ENCODE measurements at places on chromosomes 7 and 10. TPM values are rescaled to one million over a fixed set of nuclear protein-coding genes. Genes with fewer than 3 reads are reported as not detected.

The CTBP2 gene
- total RNA-seq: 94.5 TPM

DNA sequence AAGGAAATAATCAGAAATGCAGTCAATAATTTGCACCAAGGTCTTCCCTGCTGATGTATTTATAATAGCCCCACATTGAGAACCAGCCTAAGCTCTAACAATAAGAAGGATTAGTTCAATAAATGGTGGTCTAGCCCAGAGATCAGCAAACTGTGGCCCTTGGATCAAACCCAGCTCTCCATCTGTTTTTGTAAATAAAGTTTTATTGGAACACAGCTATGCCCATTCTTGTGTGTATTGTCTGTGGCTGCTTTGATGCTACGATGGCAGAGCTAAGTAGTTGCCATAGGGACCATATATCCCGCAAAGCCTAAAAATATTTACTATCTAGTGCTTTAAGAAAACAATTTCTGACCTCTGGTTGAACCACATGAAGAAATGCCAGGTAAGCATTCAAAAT is 154.9 kb downstream of the EMX2 start:
- DNase-seq: no peak

The SPAM1 gene
- total RNA-seq: not detected

- DNase-seq: no peak
Measured at GRCh38 chr7:50206453-50207250, 97.9 kb upstream of the IKZF1 start.

GRCh38 chr10:6024334-6024682 is 37.9 kb downstream of the IL2RA start:
- DNase-seq: no peak

The SFMBT2 gene
- 20.3 TPM for total RNA-seq

GRCh38 chr10:117535298-117536071 is 7.1 kb upstream of the EMX2 start:
- DNase-seq: no peak

GRCh38 chr10:71981015-71981875 is 17.1 kb downstream of the CHST3 start:
- no peak for DNase-seq

The PPP1R9A gene
- 39.5 TPM for total RNA-seq

GRCh38 chr10:84329196-84329611 is 815 bp downstream of the CCSER2 start:
- DNase-seq: no peak

DNA sequence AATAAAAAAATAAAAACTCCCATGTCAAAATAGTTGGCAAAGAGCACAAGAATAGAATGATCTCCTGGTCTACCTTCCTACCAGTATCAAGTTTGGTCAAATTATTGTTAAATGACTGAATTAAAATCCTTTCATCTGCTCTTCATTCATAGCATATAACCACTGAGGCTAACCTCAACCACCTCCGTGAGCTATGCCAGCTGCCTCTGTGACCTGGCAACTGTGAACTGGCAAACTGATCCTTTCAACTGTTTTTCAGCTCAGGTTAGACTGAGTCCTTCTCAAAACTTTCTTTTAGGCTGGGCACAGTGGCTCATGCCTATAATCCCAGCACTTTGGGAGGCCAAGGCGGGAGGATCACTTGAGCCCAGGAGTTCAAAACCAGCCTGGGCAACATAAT is 36.1 kb downstream of the NUDCD3 start:
- DNase-seq: no peak

The TCF7L2 gene
- total RNA-seq: 52.5 TPM

- no peak for DNase-seq
Measured at GRCh38 chr7:117476557-117477215, 3.1 kb upstream of the CFTR start.

DNA sequence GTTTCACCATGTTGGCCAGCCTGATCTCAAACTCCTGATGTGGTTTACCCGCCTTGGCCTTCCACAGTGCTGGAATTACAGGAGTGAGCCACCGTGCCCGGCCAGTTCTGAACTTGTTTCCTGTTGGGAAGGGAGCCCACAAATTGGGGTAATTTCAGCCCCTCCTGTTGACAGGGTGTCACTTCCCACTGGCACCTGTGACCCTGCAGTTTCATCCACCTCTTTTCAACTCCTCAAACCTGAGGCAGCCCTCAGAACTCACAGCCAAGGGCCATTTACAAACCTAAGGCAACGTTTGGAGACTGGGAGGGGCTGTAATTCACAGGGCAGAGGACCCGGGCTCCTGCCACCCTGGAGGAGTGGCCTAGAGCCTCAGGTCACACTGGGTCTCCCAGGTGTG is 22.2 kb upstream of the CHST12 start:
- no peak for DNase-seq

- no peak for DNase-seq
Measured at GRCh38 chr7:102417105-102417504, 16.3 kb upstream of the ORAI2 start.

DNA sequence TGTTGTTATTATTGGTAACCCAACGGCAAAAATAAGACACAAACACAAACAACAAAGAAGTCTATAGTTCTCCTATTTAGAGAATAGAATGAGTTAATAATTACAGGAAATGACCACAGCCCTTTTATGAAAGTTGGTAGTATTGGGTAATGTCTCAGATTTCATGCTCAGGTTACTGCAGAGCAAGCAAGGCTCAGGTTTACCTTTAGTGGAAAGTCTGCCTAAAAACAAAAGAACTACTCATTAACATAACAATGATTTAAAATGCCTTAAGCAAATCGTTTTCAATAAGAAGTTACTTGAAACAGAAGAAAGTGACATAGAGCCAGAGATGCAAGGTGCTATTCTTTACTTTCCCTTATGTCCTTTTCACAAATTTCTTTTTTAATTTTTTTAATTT is 441.2 kb downstream of the PLXDC2 start:
- DNase-seq: no peak

DNA sequence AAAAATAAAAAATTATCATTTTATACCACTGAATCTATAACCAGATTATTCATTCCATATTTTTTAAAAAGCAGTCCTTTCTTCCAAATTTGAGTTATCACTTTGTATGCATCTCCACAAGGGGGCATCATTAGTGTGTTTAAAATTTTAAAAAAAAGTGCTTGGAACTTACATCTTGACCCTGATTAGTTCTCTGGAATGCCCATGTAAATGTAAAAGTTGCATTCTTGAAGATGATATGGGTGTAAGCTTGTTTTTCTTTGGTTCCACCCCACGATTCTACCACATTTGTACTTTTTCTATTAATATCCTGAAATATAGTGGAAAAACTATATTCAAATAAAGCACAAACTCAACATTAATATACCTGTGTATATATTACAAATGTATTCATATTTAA is 144.9 kb downstream of the ELAPOR2 start:
- no peak for DNase-seq

The BPGM gene
- total RNA-seq: 25.5 TPM

GRCh38 chr7:136687693-136688322 is 180.6 kb upstream of the CHRM2 start:
- no peak for DNase-seq

The TRAPPC14 gene
- 35.5 TPM for total RNA-seq

The NEUROG3 gene
- not detected for total RNA-seq

DNA sequence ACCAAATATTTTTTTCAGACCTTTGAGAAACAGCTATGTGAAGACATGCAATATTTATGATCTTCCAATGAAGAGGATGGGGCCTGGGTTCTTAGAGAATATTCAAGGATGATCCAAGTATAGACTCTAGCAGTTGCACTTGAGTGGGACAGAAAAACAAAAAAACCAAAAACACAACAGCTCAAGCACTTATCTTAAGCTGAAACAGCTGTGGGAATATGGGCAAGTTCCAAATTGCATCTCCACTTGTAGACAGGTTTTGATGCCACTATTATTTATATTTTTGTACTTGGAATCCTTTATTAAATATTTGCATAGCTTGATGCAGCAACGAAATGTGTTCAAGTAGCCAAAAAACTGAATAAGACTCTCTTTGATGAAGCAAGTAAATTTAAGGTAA is 2.2 kb upstream of the PDK4 start:
- no peak for DNase-seq

DNA sequence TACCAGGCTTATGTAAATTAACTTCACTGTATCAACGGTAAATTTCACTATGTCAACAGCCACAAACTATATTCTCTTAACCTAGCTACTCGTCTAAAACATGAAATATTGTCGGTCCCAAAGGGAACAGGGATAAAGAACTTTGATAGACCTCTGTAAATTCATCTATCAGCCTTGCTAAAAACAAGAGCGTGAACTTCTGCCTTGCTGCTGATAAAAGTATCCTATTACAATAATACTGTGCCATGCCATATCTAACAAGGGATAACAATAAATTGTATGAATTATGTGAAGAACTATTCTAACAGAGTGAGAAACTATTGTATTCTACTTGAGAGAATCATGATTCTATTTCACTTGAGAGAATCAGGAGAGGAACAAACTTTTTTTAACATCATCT is 117.2 kb downstream of the CNOT4 start:
- DNase-seq: no peak

The CALML3 gene
- not detected for total RNA-seq

The MINDY3 gene
- 43.2 TPM for total RNA-seq

GRCh38 chr7:151389768-151390597 is 19.9 kb downstream of the WDR86 start:
- no peak for DNase-seq

GRCh38 chr10:103564776-103565520 is 71.4 kb downstream of the NEURL1 start:
- no peak for DNase-seq

DNA sequence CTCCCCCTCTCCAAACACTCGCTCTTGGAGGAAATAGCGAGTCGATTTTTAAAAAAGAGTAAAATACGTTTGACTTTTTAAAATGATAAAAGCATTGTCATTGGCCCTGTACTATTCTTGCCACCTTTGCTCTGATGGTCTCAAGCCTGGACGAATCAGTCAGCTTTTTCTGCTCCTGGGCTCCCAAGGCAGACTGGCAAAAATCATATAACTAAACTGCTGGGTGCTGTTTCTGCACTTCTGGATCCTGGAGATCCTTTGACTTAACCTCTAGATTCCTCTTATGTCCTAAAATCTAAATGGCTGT is 1.8 kb downstream of the TPST1 start:
- DNase-seq: no peak

- no peak for DNase-seq
Measured at GRCh38 chr10:113097036-113097435, 147.0 kb downstream of the TCF7L2 start.

- no peak for DNase-seq
Measured at GRCh38 chr10:124302951-124303505, 115.7 kb downstream of the OAT start.

GRCh38 chr10:70799124-70799523 is 13.9 kb upstream of the TBATA start:
- DNase-seq: no peak

The TYW1B gene
- total RNA-seq: 5.0 TPM

DNA sequence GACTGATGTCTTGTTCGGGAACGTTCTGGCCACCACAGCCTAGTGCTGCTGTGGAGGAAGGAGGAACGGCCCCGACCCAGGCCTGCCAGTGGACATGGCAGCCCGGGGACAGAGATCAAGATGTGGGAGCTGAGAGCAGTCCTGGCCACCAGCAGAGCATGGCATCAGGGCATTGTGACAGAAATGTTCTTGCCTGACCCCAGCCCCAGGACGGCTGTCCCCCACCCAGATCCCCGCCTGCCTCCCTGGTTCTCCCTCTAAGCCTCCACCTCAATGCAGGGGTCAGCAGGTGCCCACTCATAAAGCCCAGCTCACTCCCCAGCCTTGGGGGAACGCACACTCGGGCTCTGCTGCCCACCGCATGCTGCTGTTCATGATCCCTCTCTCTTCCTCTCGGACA is 42.9 kb upstream of the HSPA12A start:
- DNase-seq: no peak

GRCh38 chr10:132494866-132495630 is 42.5 kb upstream of the INPP5A start:
- no peak for DNase-seq

GRCh38 chr7:136018104-136018503 is 40.9 kb upstream of the MTPN start:
- no peak for DNase-seq

Data from ureter (tissue), 1 donor.